ENCODE measurements at places on chromosomes 13 and 19.

- DNase-seq: no peak
These were observed 1.6 kb downstream of the ARL11 start for GRCh38 chr13:49629947-49630346.

GRCh38 chr19:18796239-18796638 is 5.1 kb upstream of the COMP start:
- no peak for DNase-seq

DNA sequence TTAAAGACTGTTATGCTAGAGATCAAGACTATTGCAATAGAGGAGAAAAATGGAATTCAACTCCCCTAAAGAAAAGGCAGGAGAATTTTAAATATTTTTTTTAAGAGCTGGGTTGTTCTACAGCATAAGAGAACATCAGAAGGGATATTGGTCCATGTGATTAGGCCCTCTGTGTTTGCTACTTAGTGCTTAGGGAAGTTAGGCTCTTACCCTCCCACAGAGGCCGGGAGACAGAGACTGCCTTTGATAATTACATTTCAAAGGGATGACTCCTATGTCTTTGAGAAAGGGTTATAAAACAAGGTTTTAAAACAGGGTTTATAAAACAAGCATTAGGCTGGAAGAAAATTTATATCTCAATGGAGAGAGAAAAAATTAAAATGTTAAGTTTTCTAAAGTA is 1248.1 kb upstream of the PCDH20 start:
- no peak for DNase-seq

DNA sequence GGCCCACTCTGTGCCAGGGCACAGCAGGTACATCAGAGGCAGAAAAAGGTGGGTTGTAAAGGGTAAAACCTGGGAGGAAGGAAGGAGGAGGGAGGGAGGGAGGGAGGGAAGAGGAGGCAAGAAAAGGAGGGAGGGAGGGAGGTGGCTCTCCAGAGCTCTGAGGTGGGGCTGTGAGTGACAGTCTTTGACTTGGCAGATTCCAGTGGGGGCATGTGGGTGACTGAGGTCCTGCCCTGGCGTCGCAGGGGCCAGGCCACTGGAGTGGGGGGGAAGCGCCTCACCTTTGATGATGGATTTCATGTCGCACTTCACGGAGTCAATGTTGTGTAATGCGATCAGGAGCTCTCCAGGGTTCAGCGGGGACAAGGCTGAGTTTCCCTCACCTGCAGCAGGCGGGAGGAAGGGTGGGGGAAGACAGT is 6.0 kb upstream of the RSPH6A start:
- no peak for DNase-seq

GRCh38 chr13:21849323-21849722 is 178.4 kb downstream of the FGF9 start:
- DNase-seq: no peak

DNA sequence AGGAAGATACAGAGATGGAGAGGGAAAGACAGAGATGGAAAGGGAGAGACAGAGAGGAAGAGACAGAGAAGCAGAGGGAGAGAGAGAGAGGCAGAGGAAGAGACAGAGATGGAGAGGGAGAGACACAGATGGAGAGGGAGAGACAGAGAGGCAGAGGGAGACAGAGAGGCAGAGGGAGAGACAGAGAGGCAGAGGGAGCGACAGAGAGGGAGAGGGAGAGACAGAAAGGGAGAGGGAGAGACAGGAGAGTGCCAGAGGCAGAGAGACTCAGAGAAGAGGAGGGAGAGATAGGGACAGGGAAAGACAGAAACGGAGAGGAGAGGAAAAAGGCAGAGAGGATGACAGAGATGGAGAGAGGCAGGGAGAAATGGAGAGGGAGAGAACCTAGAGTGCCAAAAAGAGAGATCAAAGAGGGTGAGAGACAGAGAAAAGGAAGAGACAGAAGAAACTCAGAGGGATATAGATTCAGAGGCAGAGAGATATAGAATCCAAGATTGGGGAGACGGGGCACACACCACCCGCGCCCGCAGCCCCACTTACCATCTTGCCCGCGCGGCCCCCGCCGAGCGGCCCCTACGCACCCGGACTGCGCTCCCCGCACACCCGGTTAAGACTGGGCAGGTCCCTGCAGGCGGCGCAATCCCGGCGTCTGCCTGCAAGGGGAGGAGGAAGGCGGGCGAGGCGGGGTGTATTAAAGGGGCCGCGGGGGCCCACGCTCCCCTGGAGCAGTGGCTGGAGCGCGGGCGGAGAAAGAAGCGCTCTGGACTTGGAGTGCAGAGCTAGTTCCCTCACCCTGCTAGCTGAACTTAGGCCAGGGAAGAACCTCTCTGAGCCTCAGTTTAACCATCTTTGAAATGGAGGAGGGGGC is 10.7 kb downstream of the TM6SF2 start:
- no peak for DNase-seq

DNA sequence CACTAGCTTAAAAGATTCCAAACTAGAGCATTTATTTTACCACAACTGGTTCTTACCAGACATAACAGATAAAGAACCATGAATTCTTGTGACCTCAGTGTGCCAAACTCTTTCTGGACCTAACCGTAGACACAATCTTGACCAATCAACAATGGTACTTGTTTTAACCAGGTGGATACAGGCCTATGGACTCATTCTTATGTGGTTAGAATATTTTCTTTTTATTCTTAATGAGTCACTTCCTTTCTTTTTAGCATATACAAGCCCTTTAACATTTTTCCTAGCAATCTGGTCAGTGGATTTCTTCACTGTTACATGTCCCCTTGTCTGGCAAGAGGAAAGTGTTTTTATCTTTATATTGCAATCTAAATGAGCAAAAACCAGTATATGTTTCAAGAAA is 792.1 kb upstream of the SPRY2 start:
- no peak for DNase-seq

DNA sequence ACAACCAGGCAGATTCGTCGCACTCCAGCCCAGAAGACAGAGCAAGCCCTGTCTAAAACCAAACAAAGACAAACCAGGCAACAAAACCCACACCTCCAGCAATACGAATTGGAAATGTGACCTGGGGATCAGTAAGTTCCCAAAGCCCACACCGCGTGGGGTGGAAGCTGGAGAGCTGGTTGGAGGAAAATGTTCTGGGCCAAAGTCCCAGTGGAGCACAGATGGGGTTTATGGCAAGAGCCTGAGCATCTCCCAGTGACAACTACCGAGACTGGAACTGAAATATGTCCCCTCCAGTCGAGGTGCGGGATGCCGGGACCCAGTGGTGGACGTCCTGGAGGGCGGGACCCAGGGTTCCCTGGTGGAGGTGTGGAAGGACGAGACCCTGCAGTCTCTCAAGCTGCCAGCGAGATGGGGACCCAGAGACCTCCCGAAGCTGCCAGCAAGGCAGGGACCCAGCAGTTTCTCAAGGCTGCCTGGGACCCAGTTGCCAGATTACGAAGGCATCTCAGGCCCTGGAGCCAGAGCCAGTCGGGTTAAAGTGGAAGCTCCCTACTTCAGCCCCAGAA is 22.4 kb upstream of the CPAMD8 start:
- no peak for DNase-seq

DNA sequence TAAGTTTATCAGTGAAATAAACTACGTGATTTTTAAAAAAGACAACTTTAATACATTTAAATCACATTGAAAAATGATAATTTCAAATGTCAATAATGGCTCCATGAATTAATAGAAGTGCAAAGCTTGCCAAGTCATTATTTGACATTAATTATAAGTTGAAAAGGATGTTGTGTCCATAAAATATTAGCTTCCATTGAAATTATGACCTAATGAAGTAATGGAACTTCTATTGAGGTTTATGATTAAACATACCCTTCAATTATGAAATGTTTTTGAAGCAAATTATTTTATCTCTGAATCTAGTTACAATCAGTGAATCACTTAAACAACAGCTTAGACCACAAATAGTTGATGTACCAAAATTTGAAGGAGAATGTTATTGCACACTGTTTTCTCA is 144.2 kb downstream of the SLITRK6 start:
- no peak for DNase-seq

GRCh38 chr13:114097212-114097892 is 35.1 kb downstream of the RASA3 start:
- DNase-seq: no peak

DNA sequence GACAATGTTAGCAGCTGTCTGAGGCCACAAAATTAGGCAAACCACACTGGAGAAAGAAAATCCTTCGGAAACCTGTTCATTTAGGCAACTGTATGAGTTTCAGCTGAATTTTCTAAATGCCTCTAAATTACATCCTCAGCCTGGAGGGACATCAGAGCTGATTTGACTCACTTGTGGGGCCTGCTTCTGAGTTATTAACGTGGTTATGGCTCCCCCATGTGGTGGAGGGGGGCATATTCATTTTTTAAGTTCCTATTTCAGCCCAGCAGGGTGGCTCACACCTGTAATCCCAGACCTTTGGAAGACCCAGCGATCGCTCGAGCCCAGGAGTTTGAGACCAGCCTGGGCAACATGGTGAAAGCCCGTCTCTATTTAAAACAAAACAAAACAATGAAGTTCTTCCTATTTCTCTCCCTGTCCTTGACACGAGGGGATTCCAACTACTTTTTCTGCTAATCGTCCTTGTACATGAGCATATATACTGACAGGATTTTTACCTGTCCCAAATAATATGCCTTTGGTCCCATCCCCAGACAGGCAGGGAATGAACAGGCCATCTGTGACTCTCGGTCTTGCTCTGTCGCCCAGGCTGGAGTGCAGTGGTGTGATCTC is 31.5 kb upstream of the HIF3A start:
- peak; percentile 76 for DNase-seq

- DNase-seq: no peak
These were observed 207.9 kb downstream of the TM9SF2 start for GRCh38 chr13:99709134-99709533.

DNA sequence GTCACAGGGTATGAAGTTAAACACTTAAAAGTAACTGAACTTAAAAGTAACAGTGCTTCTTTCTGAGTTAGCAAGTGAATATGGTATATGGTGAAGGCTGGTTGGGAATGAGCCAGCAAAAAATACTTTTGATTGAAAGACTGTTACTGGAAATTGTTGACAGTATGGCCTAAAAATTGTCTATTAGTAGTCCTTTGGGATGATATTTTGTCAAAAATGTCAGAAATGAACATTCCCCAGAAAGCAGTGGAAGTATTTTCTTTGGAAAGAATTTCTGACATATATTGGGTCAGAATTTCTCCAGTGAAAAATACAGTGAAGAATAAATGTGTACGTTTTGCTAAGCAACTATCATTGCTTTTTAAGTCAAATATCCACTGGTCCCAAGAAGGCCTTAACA is 860.5 kb downstream of the PCDH9 start:
- no peak for DNase-seq

DNA sequence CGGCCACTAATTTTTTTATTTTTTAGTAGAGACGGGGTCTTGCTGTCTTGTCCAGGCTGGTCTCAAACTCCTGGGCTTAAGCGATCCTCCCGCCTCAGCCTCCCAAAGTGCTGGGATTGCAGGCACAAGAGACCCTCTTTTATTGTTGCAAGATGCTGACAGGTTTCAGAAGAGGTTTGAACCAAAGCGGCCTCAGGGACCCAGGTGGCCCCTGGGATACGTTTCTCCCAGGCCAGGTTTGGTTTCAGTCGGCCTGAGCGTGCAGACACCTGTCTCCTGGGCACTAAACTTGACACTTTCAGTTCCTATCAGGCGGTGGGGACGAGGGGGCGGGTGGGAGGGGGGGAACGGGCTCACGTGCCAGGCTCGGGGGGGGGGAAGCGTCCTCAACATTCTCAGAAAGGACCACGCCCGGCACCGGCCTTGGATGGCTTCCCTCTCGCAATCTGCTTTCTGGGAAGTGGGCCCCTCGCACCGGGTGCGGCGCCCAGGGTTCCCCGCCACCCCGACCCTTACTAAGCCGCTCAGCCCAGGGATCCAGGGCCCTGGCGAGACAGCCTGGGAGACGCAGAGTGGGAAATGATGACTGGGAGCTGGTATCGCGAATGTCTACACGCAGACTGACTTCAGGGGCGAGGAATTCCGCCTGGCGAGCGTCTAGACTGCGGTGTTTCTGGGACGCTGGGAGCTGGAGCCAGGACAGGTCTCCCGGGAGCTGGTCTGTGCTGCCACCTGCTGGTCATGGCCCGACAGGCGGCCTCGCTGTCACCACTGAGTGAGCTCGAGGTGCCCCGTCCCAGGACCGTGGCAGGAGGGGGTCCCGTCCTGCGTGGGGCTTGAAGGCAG is 91.6 kb downstream of the GNG7 start:
- peak; percentile 73 for DNase-seq

DNA sequence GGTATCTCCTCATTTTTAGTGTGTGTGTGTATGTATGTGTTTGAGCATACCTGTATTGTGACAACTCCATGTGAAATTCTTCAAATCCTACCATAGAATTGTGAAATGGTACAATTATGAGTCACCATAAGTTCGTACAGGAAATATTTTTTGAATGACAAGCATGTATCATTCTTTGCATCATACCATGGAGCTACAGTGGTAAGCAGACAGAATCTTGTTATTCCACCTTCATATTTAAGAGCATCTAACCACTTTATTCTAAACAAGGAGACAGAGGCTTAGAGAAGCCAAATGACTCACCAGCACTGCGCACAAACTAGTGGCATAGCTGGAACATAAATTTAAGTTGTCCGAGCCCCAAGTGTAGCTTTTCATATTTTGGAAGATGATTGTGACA is 4.5 kb upstream of the EPSTI1 start:
- DNase-seq: peak; percentile 83

DNA sequence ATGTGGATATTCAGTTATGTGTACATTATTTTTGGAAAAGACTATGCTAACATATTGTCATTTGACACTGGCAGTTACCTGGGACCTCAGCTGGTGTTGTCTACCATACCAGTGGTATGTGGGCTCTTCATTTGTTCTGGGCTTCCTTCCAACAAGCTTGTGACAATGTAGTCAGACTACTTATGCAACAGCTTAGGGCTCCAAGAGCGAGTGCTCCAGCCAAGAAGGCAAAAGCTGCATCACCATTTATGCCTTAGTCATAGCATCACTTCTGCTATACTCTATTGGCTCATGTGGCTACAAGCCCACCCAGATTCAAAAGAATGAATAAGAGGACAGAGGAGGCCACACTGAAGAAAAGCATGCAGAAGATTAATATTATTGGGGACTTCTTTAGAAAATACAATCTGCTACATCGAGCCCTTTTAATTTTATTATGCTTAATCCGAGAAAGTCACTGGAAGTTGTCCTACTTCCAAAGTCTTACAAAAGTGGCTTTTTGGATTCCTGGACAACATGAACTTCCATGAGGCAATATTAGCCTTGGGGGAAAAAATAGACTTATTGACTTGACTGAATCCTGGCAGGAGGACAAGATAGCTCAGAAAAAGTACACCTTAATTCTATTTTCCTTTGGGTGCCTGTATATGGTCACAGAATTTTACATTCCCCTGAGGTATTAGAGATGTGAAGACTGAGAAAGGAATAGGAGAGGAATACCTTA is 529.4 kb upstream of the HTR2A start:
- DNase-seq: no peak

GRCh38 chr19:39211731-39212374 is 7.8 kb upstream of the SYCN start:
- no peak for DNase-seq

Measured in NCI-H460 (cell line).